NCI-H1930 (cell line): ENCODE measurements at places on chromosomes 3 and 15.

DNA sequence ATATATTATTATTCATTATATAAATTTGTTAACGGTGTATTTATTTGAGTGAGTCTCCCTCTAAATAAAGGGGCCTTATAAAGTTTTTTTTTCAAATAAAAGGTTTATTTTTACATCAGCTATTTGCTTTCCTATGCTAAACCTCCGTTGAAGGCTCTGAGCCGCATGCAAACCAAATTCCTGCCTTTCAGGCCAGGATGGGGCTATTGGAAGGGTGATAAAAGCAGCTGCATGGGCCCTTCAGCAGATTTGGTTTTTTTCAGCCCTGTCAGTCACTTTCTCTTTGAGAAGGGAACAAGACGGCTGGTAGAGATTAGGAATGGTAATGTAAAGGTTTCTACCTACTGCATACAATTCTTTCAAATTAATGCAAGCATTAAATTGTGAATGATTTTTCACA lies 244.2 kb downstream of the WNT5A start:
- no peak for DNase-seq

GRCh38 chr15:38129531-38130204 lies 123.0 kb upstream of the SPRED1 start:
- no peak for DNase-seq

GRCh38 chr3:64291345-64291744 lies 66.1 kb upstream of the PRICKLE2 start:
- no peak for DNase-seq

GRCh38 chr15:51085764-51086163 lies 8.9 kb downstream of the TNFAIP8L3 start:
- DNase-seq, result no peak

DNA sequence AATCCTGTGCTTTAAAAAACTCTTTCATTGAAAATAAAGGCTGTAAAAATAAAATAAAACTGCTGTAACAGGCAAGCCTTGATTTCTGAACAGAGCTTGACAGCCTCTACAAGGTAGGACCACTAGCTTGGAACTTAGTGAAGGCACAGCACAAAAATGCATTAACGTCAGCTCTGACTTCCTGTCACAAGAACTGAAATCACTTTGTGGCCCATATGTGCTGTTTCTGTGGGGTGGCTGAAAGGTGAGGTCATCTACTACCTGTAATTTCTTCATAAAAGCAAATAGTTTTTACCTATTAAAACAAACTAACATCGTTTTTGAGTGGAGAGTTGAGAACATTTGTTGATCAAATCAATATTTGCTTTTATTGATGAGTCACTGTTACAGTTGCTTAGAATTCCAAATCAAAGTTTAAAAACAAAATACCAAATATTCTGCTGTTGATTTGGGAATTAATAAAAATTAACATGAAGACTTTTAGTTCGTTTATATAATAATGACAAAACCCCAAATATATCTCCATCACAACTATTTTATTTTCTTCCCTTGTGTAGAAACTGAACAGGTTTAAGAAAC lies 1034.1 kb downstream of the MCTP2 start:
- DNase-seq, result no peak

DNA sequence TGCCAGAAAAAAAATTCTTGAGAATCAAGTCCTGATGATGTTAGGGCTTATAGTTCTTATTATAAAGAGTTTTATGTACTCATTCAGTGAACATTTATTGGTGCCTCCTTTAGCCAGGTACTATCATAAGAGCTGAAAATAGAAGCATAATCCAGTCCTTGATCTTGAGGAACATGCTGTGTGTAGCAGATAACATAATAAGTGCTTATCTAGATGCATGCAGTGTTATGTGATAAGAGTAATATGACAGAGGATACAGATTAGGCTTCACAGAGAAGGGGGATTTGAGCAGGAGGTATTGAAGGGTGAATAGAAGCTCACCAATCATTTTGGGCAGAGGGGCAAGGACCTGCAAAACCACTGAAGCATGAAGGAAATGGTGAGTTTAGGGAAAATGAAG lies 1.1 kb downstream of the CCR2 start:
- DNase-seq, result no peak

DNA sequence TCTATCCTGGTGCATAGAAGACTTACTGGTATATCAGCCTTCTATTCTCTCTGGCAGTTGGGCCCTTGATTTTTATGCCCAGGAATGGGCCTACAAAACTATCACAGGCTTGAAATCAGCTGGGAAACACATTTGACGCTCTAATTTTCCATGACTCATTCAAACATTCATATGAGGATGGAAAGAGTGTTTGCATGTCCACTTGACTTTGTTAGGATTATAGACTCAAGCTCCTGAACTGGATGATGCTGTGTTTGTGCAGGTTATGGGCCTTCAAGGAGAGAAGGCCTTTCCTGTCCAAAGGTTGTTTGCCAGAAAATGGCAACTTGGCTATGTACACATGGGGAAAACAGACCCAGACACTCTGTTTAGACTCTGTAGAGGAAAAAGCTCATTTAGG lies 219.9 kb downstream of the GAP43 start:
- DNase-seq, result no peak

DNA sequence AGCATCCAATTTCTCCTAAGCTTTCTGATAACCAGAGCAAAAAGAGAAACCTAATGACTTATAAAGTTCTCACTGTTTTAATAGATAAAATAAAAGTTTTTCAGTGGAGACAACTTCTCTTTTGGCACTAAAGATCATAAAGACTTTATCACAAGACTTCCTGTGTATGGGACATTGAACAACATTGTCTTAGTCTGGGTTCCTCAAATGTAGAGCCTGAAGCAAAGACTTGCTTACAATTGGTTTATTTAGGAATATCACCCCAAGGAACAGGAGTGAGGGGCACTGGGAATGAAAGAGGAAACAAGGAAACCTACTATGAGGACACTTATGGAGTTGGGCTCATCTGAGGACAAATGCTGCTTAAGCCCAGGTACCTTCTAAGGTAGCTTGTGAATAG lies 127.4 kb downstream of the B3GALNT1 start:
- DNase-seq, result no peak

DNA sequence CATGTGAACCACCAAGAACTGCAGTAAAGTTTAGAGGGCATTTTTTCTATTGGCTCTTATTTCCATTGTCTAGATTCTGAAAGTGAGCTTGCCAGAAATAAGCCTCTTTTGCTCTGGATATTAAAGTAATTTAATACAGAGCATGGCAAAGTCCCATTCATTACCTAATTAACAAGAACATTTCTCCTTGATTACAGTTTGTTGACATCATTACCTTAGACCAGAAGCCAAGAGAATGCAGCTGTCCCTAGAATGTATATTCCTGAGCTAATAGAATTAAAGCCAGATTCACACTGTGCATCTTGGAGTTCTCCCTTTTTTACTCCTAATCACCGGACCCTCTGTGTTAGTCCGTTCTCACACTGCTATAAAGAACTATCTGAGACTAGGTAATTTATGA lies 46.4 kb upstream of the TM4SF4 start:
- no peak for DNase-seq

DNA sequence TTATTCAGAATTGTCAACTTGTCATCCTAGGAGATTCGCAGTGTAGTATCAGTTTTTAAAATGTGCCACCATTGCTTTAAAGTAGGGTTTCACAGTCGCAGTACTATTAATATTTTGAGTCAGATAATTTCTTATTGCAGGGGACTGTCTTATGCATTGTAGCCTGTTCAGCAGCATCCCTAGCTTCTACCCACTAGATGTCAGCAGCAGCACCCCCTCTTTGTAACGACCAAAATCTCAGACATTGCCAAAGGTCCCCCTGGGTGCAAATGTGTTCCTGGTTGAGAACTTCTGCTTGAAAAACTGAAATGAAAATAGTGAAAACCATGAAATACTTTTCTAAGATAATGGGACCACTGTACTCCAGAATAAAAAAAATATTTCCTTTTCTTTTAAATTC lies 474.8 kb downstream of the CNTN3 start:
- no peak for DNase-seq

GRCh38 chr3:25038922-25039321 lies 389.1 kb upstream of the RARB start:
- DNase-seq, result no peak

GRCh38 chr3:105353485-105354161 lies 13.1 kb upstream of the ALCAM start:
- no peak for DNase-seq

- DNase-seq, result no peak
Measured at GRCh38 chr3:3101660-3102458, 8.3 kb downstream of the IL5RA start.

DNA sequence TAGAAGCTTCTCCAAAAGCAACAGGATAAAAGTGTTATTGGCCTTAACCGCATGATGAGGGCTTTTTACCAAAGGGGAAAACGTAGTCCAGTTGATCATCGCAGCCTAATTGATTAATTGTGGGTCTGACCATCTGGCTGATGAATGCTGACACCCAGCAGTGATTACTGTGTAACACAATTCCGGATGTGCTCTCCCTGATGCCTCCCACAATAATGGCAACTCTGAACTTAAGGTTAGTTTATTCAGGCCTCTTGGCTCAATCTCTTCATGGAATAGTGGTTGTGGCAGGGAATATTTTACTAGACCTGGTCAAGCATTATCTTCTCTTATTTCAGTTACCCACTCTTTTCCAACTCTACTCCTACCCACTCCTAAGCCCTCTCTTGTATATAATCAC lies 332.9 kb downstream of the TIGIT start:
- DNase-seq, result no peak

DNA sequence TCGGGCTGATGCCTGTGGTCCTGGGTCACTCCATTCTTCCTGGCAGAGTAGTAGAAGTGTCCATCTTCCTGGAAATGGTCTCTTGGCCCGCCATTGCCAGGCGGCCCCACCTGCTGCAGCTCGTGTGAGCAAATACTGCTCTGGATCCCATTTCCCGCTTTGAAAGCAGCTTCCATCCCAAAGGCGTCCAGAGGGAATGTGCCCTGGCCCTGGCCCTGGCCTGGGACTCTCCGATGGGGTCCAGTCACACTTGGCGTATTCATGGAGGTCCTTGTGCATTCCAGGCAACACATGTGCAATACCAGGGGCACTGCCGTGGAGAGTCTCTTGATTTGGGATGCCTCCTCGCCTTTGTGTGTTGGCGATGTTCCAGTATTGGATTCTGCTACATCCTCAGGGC lies 111.1 kb downstream of the SNRPN start:
- no peak for DNase-seq

DNA sequence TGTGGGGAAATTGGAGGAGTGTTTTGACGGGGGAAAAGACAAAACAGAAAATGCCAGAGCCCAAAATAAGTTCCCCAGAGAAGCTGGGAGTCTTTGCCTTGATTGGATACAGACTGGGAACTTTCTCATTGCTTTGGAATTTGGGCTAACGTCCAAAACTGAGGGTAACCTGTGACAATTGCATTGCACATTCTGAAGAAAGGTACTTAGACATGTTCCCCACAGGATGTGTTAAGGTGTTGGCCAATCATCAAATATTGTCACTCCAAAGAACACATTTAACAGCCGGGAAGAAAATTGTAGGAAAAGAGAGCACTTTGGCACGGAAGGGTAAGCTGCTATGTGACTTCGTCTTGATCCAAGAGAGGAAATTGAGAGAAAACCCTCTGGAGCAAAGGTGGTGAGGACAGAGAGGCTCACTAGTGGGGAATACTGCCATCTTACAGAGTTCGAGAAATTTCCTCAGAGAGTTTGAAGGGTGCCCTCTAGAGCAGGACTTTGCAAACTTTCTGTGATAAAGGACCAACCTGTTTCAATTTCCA lies 619.5 kb upstream of the TBL1XR1 start:
- no peak for DNase-seq

DNA sequence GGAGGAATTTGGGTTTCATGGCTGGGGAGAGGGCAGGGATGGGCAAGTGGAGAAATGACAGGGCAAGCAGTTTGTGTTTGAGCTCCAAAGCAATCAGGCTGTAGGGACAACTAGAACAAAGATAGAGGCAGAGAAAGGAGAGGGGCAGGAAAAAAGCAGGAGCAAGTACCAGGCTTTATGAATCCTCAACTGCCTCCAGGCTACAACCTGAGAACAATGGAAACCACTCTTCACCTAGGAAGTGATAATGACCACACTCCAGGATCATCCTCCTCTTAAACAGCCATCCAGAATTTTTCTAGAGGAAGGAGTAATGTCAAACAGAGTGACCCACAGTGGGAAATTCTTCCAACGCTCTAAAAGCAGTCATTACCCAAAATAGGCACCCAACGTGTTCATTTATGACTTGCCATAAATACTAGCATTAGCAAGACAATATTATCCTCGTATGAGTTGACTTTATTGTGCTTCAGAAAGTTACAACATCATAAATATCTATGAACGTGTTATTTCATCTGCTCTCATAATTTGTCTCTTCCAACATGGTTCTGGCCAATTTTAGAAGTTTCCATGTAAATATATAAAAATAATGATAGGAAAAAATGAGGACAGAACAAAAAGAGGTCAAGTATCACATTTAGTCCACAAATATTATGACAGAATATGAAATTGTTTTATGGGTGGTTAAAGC lies 50.5 kb downstream of the TNFAIP8L3 start:
- DNase-seq, result no peak

DNA sequence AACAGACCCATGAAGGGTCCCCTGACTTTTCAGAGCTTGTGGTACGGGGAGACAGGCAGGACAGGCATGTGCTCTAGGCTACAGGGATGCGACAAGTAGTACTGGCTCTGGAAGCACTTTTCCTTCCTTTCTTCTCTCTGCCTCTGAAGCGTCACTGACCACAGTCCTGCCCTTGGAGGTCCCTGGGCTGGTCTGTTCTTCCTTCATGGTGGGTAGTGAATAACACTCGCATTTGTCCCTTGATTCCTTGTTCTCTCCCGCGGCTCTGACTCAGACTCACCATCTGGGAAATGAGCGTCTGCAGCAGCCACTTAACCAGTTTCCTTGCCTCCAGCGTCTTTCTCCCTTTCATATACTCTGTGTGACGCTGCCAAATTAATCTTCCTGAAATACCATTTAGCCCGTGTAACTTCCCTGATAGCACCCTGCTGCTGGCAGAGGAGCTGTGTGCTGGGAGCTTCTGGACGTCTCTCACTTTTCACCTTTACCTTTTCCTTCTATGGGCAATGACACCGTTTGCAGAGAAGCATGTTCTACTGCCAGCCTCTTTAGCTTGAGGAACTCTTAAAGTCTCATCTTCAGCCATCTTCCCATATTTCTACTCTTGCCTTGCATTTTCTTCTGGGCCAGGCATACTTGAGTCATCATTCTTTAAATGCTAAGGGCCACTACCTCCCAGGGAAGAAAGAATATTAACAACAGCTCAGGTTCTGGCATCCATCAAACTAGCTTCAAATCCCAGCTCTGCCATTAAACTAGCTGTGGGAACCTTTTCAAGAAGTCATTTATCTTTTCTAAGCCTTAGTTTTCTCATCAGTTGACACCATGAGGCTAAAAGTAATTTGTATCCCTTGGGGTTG lies 33.6 kb downstream of the TMEM45A start:
- no peak for DNase-seq
